HuH-7.5 (cell line): ENCODE measurements at places on chromosomes 16 and 17.

GRCh38 chr17:46026166-46027047 is 27.4 kb downstream of the STH start:
- no peak for DNase-seq

DNA sequence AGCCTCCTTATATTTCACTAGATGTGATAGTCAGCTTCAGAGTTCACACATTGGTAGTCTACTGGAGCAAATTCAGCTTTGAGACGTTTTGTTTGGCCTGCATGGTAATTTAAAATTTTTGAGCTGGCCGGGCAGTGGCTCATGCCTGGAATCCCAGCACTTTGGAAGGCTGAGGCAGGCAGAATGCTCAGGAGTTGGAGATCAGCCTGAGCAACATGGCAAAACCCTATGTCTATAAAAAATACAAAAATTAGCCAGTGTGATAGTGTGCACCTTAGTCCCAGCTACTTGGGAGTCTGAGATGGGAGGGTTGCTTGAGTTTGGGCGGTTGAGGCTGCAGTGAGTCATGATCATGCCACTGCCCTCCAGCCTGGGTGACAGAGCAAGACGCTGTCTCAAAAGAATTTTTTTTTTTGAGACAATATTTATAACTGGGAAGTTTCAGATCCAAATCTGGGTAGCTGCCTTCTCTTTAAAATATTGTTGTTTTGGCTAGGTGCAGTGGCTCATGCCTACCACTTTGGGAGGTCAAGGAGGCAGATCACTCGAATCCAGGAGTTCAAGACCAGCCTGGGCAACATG is 4.8 kb upstream of the BLMH start:
- DNase-seq = no peak

- DNase-seq = no peak
These were observed 99.9 kb upstream of the FAM20A start for GRCh38 chr17:68701046-68701445.

DNA sequence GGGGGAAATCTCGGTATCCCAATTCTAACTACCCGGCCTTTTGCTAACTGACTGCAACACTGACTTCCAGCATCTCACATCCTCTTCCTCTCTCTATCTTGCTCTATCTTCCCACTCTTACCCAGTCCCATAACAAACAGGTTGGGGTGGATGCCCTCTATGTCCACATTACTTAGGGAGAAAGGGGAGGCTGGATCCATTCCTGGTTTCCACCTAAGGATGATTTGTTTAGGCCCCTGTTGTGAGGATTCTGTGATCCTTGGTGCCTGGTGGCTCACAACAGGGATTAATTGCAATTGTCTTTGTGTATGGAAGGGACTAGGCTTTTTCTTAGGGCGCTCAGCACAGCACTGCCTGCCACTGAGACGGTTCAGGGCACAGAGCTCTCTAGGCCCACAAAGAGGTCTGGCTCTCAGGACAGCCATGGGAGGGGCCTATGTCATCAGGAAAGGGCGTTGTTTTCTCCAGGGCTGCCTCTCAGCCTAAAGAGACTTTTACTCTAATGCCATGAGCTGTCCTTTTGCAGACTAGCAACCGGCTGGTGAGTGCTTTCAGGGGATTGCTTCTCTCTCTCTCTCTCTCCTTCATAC is 612.1 kb upstream of the SALL1 start:
- DNase-seq = no peak

- DNase-seq = no peak
These were observed 41.0 kb downstream of the OTOA start for GRCh38 chr16:21704733-21705132.

DNA sequence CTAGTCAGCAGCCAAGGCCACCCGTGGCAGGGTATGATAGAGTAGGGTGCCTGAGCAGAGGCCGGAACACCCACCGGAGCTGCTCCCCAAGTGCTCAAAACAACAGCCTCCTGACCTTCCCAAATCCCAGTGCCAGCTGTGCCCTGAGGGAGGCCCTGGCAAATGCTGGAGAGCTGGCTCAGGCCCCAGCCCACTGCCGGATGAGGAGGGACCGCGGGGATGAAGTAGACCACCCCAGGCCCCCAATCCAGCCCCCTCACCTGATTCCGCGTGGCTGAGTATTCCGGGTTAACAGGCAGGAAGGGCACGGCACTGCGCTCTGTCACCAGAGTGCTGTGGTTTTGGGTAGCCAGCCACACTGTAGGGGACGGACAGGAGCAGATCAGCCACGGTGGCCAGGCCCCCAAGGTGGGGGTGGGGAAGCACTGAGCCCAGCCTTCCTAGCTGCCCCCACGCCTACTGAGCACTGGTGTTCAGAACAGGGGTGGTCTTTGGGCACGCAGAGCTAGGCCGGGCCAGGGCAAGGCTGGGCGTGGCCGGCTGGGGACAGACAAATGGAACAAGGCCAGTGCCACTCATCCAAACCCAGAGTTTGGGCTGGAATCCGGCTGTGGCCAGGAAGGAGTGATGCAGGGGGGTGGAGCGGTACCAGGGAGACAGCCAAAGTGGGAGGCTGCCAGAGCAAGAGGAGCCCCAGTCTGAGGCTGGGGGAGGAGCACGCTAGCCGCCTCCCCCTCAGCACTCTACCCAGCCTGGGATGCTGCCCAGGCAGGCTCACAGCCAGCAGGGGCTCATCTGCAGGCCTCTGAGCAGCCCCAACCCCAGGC is 9.1 kb downstream of the TP53I13 start:
- DNase-seq = no peak

- no peak for DNase-seq
These were observed 311.4 kb upstream of the GOT2 start for GRCh38 chr16:59045501-59045900.

GRCh38 chr16:87856791-87857228 is 12.5 kb downstream of the SLC7A5 start:
- no peak for DNase-seq
